ENCODE measurements at places on chromosomes 3 and 15.

DNA sequence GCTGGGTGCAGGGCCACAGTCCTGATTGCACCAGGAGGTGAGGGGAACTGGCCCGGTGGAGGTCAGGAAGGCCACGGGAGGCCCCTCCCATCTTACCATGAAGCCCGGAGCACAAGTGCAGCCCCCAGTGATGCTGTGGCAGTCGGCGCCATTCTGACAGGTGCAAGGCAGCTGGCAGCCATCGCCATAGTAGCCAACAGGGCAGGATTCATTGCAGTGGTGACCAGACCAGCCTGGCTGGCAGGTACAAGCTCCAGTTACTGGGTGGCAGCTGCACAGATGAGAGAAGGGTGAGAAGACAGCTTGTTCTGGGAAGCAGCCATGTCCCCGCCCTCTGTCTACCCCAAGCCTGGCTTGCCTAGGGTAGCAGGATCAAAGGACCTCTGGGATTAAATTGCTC lies 88.2 kb downstream of the RAB11A start:
- DNase-seq = no peak

DNA sequence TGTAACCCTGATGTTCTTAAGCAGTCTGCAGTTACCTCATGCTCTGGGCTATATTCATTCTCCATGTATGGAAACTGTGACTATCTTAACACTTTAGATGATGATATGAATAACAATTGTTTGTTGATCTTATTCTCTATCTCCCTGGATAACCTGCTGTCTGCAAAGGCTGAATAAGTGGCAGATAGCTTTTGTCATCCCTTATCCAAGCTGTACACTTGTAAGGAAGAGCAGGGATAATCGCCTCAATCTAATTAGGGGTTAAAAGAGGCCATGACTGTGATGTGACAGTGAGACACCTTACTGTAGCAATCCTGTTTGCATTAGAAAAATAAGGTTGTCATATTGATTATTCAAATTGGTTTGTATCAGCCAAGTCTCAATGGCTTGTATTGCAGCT lies 123.9 kb downstream of the RSRC1 start:
- DNase-seq = no peak

DNA sequence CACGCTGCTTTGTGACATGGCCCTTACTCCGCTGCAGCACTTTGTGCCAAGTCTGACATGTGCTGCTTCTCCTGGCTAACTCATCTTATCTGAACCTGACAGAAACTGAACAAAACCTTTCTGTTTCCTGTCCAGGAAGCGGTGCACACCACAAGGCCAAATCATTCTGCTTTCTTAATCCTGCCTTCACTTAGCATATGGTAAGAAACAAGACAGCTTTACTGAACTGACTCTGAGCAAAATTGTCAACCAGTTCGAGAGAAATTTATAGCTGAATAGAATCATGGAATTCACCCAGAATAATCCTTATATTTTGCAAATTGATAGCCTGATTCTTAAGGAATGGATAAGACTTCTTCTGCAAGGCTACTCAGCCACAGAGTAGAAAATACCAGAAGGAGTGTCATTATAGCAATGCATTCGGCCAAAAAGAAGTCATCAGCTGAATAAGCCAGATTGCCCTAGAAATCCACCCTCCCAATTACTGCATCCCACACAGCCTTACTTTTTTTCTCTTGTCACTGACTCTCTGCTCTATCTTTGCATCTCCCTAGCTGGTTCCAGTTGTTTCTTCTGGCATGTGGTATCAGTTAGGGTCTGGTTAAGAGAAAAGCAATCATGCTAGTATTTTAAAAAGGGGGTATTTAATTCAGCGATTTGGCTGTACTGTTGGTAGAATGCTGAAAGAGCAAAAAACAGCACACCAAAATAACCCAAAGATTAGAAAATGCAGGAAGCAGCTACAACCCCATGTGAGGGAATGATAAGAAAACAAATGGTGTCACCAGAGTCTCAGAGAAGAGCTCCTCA lies 41.6 kb upstream of the STRIT1 start:
- no peak for DNase-seq

- DNase-seq = no peak
Measured at GRCh38 chr3:120780977-120781376, 38.4 kb downstream of the GTF2E1 start.

DNA sequence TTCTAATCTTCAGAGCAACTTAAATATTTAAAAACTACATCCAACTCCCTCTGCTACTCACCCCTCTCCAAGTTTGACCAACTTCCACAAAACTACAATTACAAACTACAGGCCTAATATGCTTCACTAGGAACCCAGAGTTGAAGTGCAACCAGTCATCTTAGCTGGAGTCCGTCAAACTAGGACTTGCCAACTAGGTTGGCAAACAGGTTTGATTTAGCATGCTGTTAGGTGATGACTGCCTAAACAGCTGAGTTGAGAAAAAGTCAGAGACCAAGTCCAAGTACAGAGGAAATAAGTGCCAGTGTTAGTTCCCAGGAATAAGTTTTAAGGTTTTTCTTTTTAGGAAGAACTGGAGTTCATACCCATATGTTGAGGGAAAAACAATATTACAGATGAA lies 1109.0 kb downstream of the TUSC7 start:
- DNase-seq = no peak

DNA sequence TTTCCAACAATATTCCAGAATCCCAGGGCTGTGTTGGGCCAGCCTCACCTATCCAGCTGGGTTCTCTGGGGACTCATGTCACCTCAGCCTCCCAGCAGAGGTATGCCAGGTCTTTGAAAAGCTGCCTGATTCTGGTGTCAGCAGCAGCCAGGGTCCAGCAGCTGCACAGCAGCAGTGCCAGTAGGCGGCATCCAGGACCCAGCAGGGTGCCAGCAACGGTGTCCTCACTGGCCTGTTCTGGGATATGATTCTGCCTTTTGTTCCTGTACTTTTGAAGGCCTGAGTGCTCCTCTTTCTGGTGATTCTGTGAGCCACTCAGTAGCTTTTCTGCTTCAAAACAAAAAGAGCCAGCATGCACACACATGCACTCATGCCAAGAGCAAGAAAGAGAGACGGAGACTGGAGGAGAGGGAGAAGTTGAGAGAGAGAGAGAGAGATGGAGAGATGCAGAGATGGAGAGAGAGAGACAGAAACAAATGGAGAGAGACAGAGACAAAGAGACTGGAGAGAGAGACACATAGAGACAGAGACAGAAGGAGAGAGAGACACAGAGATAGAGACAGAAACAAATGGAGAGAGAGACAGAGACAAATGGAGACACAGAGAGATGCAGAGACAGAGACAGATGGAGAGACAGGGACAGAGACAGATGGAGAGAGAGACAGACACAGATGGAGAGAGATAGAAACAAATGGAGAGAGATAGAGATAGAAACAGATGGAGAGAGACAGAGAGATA lies 205.7 kb downstream of the UACA start:
- no peak for DNase-seq

DNA sequence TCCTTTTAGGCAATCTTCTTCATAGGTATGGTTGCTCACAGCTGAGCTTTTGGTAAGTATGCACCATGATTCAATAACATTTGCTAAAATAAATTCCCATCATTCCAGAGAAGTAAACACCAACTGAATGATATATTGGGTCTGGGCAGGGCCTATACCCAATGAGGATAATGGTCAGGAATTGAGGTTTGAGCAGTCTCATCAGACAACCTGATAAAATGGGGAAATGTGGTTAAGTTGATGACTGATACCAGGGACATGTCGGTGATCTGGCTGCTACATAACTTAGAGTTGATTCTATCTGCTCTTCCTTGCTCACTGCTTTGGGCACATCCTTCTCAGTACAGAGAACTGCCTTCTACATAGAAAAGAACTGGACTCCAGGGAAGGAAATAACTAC lies 92.9 kb downstream of the GPR156 start:
- no peak for DNase-seq

DNA sequence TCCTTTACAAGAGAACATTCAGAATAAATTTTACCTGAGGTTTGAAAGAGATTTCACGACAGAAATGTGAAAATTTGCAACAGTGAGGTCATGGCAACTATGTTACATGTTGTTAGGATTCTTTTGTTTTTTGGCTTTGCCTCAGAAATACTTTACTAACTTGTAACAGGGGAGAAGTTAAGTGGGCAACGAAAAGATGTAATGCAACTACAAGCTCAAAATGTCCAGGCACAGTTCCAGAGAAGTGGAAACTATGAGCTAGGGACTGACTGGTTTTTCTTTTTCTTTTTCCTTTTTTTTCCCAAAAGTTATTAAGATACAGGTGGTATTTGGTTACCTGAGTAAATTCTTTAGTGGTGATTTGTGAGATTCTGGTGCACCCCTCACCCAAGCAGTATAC lies 111.5 kb upstream of the PPP2R3A start:
- DNase-seq = no peak

- DNase-seq = no peak
Measured at GRCh38 chr15:25346371-25346770, 92.5 kb downstream of the UBE3A start.

GRCh38 chr3:152738656-152739055 lies 96.3 kb upstream of the P2RY1 start:
- no peak for DNase-seq

GRCh38 chr3:52093756-52094545 lies 37.6 kb upstream of the DUSP7 start:
- DNase-seq = no peak

DNA sequence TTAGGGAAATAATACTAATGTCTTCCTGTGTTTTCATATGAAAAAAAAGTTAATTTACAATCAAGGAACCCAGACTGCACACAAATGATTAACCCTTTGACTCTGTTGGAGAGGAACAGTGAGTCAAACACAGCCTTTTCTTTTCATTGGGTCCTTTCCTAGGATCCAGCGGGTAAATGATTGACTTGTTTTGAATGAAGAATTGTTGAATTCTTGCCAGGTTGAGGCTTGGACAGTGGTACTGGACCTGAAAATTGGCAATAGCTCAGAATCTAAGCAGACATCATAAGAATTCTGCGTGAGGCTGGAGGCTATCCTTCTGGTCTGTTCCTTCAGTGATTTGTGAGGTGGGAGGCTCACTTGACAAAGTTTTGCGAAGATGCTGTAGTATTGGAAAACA lies 143.0 kb downstream of the RYR3 start:
- no peak for DNase-seq

DNA sequence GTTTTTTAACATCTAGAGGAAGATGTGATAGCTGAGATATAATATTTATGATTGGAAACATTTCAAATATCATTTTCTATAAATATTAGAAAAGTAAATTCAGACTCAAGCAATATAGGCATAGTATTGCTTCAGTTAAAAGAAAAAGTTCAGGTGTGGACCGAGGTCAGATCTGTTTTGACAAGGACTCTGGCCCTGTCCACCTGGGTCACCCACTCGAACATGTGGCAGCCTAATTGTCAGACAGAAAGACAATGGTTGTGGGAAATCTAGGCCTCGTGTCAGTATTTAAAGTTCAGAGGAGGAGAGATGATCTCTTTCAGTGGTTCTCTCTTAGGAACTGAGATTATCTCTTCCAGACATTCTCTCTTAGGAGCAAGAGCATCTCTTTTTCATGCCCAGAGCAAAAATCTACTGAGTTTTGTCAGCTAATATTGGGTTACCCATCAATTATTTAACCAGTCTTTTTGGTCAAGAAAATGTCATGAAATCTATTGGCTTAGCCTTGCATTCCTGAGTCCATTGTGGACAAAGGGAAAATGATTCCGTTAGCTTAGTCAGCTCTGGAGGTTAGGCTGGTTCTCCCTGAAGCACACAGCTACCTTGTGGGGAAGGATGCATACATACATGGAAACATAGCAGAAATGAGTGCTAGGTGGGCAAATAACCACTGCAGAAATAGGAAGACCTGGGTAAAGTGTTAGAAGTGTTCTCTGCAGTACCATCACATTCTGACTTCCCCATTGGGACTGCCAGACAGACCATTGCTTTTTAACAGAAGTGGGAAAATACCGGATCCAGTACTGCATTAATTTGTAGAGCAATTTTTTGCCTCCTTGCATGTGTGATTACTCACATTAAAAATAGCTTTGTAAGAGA lies 343.3 kb downstream of the GRM7 start:
- no peak for DNase-seq

DNA sequence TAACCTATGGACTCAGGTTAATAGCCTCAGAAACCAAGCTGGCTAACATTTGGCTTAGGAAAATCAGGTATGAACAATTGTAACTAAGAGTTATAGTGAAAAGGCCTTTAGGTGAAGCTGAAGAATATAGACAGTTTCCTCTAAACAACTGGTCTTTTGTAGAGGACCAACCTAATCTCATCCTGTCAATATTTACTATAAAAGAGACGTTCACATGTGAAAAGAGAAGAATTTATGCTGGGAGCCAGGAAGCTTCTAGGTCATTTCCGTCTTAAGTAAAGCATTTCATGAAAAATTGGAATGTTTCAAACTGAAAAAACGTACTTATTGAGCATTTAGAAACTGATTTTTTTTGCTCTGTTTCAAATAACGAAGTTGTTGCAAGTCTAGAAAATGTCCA lies 764.3 kb upstream of the GOLIM4 start:
- DNase-seq = no peak

- DNase-seq = no peak
Measured at GRCh38 chr3:49880581-49881315, 11.0 kb upstream of the CAMKV start.

DNA sequence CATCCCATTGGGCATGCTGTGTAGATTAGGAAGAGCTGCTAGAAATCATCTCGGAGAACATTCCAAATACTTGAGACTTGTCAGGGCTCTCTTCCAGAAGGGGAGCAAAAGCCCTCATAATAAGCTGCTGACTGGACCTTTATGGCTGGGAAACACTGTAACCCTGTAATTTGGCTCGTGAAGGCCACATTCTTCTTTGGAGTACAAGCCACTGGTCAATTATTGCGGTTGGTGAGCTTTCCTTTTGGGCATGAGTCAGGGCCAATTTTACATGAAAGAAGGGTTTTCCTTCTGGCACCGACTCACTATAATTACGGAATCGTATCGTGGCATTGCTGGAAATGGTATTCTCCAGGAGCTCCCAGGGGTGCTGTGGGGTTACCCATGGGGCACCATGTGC lies 434.5 kb upstream of the RGMA start:
- DNase-seq = no peak

GRCh38 chr15:69474291-69474690 lies 21.7 kb downstream of the RPLP1 start:
- DNase-seq = no peak

GRCh38 chr3:133476971-133477375 lies 77.1 kb downstream of the BFSP2 start:
- DNase-seq = no peak

- DNase-seq = no peak
Measured at GRCh38 chr3:107313711-107314110, 63.5 kb upstream of the CCDC54 start.

DNA sequence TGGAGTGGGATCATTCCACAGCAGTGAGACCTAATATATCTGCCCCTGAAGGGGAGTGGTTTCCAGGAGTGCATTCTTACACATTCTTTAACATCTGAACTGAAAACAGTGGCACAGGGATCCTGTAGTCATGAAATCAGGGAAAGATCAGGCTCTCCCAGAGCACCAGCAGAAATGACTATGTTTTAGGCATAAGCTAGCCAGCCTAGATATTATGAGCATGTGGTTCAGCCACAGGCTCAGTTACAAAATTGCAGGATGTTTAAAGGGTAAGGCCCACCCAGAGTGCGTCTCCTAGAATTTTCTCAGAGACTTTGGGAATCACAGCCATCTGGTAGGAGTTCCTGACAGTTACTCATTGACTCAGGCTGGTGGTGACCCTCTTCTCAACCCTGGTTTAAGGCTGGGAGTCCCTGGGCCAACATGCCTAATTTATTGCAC lies 20.9 kb downstream of the FSTL1 start:
- no peak for DNase-seq

Data from CD8-positive, alpha-beta memory T cell (primary cell).